Stimulated activated CD4-positive, alpha-beta T cell treated with anti-CD3 and anti-CD28 coated beads, Interleukin-1b, Interleukin-23, amount 100 ng/mL, for 1 hour (primary cell): ENCODE measurements at places on chromosomes 1 and 21.

- no peak for DNase-seq
Observed at GRCh38 chr1:214670098-214670497, 67.1 kb downstream of the CENPF start.

DNA sequence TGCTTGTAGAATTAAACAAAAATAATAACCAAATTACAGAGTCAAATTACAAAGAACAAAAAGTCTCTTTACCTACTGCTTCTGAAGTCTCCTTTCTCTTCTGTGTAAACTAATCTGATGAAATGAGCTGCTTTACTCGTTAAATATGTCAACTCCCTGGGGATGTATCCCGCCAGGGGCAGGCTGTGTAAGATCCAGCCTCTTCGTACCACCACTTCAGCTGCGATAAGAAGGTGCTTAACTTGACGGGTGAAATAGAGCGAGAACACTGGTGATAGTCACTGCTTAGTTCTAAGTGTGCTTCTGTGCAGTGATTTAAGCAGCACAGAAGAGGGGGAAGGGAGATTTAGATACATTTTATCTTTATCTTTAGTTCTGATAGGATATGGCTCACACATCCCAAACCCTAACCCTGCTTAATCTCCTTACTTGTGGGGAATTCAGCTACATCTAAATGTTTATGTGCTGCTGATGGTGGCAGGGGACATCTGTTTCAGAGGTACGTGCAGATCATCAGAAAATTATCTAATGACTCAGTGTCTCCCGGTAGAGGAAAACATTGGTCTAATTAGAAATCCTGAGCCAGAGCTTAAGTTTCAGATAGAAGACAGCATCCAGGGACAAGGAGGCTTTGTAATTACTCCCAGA is 46.0 kb downstream of the RHOU start:
- DNase-seq, result no peak

DNA sequence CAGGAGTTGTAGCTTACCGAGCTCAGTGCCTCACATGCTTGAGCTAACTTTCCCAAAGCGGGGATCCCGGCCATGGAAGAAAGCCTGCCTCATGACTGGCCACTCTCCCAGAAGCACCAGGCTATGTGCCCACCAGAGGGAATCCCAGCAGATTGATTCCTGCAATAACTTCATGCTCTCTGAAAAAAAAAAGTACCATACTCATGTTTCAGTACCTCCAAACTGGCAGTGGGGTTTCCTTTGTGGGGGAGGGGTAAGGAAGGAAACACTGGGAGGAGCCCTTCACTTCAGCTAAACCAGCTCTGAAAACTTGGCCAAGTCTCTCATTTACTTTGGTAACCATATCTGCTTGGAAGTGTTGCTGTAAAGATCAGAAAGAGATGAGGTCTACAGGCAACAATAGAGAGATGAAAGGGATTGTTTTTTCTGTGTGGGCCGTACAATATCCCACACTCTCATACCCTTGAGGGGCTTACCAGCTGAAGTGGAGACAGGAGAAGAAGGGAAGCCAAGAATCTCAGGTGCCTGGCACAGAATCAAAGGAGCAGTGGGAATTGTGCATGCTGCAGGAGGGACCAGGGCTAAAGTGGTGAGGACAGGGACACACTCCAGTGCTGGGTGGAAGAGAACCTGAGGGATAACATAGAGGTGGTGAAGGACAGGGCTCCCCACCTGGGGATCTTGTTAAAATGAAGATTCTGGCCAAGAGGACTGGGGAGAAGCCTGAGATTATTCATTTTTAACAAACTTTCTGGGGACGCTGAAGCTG is 42.4 kb upstream of the TACSTD2 start:
- no peak for DNase-seq

DNA sequence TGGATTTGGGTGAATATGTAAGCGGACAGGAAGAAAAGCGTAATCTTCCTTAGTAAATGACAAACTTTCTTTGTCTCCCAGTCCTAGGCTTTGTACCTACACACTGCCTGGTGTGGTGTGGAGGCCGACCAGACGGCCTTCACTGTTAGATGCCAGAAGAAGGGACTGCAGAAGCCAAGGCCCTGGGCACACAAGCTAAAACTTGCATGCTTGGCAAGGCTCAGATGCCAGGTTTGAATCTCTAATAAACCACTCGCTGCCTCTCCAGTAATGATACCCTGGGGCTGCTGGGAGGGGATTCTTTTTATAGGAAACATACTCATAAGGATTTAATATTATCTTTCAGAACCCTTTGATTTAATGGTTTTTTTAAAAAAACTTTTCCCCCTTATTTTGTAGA is 263.8 kb downstream of the PTPRC start:
- DNase-seq, result no peak

GRCh38 chr1:171196351-171196750 is 11.3 kb downstream of the FMO2 start:
- no peak for DNase-seq

DNA sequence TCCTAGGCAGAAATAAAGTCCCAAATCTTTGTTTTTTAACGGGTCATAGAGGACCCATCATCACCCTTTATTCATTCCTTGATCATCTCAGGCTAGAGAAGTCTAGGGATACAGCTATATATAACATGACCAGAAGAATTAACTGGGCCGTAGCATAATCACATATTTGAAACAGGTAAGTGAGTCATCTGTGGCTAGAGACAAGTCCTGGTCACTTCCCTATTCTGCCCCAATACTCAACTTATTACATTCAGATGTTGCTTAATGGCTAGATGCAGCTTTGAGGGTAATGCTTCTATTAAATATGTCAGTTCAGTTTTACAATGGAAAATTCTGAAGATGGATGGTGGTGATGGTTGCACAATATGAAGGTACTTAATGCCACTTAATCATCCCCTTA is 47.0 kb downstream of the EXO1 start:
- DNase-seq, result no peak

- DNase-seq, result no peak
Observed at GRCh38 chr1:230120921-230121381, 53.9 kb downstream of the GALNT2 start.

DNA sequence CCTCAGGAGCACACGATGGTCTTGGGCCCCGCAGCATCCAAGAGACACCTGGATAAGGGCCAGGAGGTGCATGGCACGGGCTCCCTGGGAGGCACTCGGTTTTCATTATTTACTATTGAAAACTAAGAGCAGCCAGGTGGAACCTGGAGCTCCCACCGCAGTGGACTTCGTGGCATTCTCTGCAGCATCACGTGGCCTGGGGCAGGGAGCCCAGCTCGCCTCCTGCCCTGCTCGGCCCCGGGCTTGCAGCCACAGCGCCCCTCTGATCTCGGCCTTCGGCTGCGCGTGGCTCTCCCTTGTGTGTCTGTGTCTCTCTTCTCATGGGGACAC is 121.6 kb downstream of the SIK1 start:
- no peak for DNase-seq

GRCh38 chr1:213622365-213623063 is 365.3 kb upstream of the PROX1 start:
- DNase-seq, result no peak

DNA sequence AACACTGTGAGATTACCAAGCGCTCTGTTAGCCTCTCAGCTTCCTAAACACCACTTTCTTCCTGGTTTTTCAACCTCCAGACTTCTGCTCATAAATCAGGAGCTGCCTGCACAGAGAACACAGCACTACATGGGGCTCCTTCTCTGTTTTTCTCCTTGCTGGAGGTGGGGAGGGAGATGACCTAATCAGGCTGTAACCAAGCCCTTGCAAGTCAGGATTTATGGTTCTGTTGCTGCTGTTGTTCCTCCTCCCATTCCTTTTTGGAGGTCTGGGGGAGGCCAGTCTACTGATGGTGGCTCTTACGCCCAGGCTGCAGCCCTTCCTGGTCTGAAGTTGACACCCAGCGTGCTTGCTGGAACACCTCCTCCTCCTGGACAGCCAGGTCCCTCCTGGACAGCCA is 80.9 kb upstream of the AJAP1 start:
- no peak for DNase-seq

GRCh38 chr1:202802998-202803932 is 5.0 kb downstream of the KDM5B start:
- DNase-seq, result no peak

DNA sequence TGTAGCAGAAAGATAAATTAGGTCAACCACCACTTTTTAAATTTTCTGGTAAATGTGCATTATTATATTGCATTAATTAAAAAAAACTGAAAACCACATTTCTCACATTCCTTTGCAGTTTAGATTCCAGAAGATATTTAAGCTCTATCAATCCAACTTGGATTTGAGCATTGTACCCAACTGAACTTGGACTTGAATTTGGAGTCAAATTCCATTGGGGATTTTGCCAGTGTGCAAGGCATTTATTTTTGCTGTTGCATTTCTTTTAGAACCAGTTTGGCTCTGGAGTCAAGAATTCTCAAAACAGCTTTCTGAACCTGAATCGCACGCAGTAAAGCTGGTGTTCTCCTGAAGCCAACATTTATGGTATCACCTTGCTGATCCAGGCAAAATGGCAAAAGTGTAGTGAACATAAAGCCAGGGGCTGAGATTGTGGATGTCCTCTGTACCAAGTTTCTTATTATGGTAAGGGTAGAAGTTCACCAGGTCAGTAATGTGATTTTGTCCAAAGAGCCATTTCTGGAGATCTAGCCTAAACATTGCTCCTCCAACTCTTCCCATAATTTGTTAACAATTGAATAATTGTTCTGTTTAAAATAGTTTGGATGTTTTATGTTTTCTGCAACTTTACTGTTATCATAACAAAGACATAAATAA is 890.9 kb downstream of the LRRIQ3 start:
- no peak for DNase-seq

- no peak for DNase-seq
Observed at GRCh38 chr1:22886211-22886610, 86.5 kb downstream of the LACTBL1 start.

- DNase-seq, result no peak
Observed at GRCh38 chr1:28428990-28429520, 59.5 kb downstream of the PHACTR4 start.
